Fibroblast of villous mesenchyme (primary cell): ENCODE measurements at places on chromosomes 1 and 21. TPM values are rescaled to one million over a fixed set of nuclear protein-coding genes. Genes with fewer than 3 reads are reported as not detected.

The HEYL gene
- under 0.01 and 0.32 TPM in 2 replicates for total RNA-seq

The TCHHL1 gene
- not detected in 2 replicates for total RNA-seq

The TMEM222 gene
- total RNA-seq: 17.3 and 23.5 TPM in 2 replicates

The GOLT1A gene
- not detected in 2 replicates for total RNA-seq

The VWA5B1 gene
- not detected in 2 replicates for total RNA-seq

The SAMD13 gene
- total RNA-seq: under 0.01 and 0.64 TPM in 2 replicates

The SLC9C2 gene
- total RNA-seq: not detected in 2 replicates

- no peak for DNase-seq
Observed at GRCh38 chr21:34086887-34087306, 13.5 kb downstream of the MRPS6 start.

DNA sequence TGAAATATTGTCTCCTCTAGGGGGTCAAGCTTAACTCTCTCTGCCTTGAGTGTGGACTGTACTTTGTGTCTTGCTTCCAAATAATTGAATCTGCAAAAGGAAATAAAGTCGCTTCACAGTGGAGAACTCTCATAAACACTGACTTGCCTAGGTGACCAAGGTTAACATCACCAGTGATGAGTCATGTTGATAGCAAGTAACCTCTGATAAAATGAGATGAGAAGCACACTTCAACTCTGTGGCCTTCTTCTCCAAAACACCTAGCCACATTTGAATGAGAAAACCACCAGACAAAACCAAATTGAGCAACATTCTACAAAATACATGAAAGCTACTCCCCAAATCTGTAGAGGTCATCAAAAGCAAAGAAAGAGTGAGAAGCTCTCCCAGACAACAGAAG lies 37.6 kb downstream of the PDE4B start:
- no peak for DNase-seq

DNA sequence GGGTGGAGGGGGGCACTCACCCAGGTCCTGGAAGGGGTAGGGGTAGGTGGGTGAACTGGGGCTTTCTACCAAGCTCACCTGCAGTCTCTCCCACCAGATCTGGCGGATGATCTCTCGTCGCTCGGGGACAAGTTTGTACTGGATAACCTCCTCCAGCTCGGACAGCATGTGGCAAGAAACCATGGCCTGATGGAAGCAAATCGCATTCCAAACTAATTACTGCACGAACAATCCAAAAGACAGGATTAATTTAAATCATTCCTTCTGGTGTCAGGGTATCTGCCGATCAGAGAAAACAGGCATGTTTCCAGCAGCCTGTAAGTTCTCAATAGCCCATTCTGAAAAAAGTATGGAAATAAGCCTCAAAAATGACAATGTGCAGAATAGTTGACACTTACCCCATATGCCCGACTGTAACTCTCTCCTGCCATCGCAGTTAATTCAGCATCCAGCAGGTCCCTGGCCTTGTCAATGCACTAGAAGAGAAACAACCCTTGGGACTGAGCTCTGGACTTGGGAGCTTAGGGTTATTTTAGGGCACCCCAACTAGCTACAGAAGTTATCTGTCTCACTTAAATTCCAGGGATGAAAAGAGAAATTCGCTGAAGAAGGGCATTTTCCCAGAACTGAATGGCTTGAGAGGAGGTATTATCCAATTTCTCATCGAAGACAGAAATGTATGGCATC lies 44.4 kb upstream of the ANGPTL7 start:
- no peak for DNase-seq

GRCh38 chr1:41122148-41122547 lies 100.6 kb upstream of the SLFNL1 start:
- DNase-seq: no peak

GRCh38 chr1:31765041-31765467 lies 914 bp upstream of the ADGRB2 start:
- no peak for DNase-seq

DNA sequence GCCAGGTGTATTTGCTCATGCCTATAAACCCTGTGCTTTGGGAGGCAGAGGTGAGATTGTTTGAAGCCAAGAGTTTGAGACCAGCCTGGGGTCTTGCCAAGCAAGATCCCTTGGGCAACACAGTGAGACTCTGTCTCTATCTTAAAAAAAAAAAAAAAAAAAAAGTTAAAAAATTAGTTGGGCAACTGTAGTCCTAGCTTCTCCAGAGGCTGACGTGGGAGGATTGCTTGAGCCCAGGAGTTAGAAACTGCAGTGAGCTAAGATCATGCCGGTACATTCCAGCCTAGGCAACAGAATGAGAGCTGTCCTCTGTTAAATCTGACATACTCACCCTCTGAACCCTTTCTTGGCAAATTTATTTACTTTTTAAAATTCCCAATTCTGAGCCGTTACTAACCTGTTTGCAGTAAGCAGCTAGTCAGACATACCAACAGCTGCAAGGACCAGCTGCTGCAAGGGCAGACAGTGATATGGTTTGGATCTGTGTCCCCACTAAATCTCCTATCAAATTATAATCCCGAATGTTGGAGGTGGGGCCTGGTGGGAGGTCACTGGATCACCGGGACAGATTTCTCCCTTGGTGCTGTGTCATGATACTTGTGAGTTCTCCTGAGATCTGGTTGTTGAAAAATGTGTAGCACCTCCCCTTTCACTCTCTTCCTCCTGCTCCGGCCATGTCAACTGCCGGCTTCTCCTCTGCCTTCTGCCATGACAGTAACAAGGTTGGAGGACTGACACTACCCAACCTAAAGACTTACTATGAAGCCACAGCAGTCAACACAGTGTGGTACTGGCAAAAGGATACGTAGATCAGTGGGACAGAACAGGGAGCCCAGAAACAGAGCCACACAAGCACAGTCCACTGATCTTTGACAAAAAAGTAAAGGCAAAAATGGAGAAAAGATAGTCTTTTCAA lies 10.6 kb downstream of the PARP1 start:
- peak; percentile 43 for DNase-seq

DNA sequence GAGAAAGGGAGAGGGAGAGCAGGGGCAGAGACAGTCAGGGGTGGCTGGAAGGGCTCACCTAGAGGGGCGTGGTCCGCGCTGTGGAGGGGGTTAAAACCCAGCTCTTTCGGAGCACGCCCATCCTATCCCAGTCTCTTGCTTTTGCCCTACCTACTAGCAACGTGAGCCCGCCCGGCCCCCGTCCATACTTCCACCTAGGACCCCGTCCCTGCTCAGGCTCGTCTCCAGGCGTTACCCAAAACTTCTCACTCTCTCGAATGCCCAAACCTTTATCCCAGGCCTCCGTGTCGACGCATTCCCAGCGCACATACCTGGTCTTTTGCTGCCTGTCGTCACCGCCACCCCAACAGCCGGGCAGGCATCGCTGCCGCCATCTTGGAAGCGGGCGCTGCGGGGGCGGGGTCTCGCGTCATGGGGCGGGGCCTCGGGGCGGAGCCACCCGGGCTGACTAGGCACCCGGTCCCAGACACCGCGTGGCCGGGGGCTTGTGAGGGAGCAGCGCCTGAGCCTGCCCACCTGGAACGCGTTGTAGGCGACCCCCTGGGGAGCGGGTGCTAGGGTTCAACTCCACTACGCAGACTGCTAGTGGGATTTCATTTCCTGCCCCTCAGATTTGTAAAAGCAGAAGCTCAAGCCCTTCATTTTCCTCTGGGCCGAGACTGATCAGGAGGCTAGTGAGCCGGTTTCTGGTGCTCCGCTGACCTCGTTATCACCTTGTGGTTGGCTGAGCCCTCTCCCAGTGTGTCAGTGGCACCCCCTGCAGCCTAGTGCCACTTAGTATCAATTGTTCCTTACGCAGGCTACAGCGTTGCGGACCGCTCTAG lies at the start of gene B4GALT3:
B4GALT3 (minus strand) TSS at position 396 of the 824 bp plus-strand sequence. CDS start 1,447 bp downstream, outside the sequence.
- DNase-seq: peak; percentile 78

- DNase-seq: no peak
Observed at GRCh38 chr1:47225430-47226100, 6.5 kb downstream of the TAL1 start.

GRCh38 chr1:156152628-156153027 lies 757 bp upstream of the SEMA4A start:
- DNase-seq: no peak

DNA sequence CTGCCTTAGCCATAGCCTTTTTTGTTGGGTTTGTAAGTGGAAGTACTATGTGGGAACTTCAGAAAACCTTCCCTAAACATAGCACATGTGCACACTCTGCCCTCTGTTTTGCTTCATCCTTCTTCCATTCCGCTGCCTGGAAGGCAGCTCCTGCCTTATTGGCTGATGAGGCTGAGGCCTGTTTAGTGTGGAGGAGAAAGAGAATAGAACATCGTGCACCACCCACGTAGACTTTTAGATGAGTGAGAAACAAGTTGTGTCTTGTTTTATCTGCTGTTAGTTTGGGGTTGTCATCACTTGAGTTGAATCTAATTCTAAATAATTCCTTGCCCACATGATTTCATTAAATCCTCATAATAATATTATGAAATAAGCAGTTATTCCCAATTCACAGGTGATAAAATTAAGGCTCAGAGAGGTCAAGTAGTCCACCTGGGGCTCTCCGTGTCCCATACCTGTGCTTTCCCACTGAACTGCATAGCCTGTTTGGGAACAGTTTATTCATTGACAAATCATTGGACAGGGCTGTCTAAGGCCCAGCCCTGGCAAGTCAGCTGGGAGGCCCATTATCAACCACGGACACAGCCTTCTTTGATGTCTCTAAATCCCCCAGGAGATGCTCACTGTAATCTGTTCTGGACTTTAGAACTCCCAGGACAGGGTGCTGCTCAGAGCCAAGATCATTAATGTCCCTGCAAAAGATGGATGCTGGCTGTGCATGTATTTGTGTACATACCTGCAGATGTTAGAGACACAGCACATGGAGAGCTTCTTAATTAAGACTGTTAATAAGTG lies 93.0 kb downstream of the ABCA4 start:
- no peak for DNase-seq

DNA sequence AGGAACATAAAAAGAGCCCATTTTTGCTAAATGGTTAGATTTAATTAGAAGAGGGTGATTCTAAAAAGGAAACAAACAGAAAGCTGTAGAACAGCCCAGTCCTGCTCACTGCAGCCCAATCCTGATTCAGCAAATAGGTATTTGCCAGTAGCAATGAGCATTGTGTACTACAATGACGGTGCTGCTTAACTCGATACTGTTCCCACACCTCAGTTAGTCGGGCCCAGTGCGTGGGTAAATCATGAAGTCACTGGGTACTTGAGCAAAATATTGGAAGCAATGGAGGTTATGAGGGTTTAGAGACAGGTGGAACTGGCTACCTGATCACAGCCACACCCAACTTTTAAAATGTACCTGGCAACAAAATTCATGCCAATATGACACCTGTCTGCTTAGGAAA lies 101.5 kb upstream of the ADGRL2 start:
- DNase-seq: peak; percentile 63

DNA sequence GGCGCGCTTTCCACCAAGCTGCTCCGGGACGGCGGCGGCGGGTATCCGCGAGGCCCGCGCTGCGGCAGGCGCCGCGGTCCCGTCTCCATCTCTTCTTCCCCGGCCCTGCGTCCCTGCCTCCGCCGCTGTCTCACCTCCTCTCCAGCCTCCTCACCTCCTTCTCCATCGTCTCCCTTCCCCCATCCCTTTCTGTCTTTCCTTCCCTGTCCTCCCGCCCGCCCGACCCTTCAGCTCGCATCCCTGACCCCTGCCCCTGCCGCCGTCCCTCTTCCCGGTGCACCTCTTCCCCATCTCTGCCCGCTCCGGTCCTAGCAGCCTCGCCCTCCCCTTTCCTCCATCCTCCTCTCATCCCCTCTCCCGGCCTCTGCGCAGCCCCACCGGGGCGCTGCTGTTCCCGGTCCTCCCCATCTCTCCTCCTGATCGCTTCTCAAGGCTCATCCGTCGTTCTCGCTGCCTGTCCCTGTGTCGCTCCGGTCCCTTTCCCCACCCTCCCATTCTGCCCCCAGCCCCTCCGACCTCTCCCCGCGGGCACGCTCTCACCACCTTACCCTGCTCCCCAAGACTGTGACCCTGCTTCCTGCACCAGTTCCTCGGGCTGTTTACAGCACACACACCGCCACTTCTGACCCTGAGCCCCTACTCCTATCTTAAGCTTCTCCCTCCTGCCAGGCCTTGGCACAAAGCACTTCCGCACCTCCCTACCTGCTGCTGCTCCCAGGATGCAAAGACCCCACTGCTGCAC lies 760 bp upstream of the NPHP4 start:
- DNase-seq: no peak

DNA sequence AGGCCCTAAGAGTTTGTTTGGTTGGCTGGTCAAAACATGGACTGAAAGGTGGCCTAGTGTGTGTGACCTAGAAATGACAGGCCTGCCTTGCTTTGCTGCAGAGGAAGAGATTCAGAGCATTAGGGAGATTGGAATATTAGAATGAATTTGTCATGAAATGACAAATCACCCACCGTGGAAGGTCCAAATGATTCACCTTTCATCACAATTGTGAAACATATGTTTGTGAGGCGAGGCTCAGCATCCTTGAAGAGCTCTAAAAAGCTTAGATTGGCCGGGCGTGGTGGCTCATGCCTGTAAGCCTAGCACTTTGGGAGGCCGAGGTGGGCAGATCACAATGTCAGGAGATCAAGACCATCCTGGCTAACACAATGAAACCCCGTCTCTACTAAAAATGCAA lies 5.5 kb downstream of the LCE1B start:
- no peak for DNase-seq

DNA sequence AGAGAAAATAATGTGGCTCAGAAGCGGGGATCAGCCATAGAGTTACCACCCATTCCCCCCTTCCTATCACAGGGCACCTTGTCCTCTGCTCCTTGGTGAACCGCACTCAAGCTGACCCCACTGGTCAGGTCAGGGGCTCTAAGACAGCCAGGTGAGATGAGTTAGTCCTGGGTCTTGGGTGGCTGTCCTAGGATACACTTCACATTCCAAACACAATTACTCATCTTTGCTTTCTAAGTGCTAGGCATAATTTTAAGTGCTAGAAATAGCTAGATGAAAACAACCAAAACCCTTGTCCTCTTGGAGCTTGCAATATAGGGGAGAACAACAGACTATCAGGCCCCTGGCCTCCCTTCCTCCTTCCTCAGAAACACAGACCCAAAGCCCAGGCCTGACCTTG lies 7.8 kb upstream of the MUTYH start:
- no peak for DNase-seq

GRCh38 chr1:11448373-11449099 lies 30.4 kb upstream of the DISP3 start:
- peak; percentile 2 for DNase-seq

- DNase-seq: no peak
Observed at GRCh38 chr1:17340358-17340757, 31.6 kb upstream of the PADI6 start.

DNA sequence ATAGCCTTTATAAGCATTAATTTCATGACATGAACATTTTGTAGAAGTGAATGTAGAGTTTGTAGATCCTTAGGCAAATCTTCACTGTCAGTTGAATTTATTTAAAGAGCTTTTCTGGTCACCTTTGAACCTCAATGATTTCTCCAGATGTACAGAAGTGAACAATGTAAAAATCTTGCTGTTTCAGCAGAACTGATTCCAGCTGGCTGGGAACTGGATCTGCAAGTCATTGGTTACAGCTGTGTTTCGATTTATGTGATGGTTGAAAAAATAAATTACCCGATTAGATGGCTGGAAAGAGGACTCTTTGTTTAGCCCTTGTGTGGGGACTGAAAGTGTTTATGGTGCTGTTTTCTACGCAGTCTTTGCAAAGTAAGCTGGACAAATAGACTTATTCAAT lies 849.8 kb downstream of the USP25 start:
- peak; percentile 58 for DNase-seq

GRCh38 chr1:52249831-52250230 lies 107.9 kb downstream of the ZFYVE9 start:
- no peak for DNase-seq
